C1 segment of cervical spinal cord (tissue), 14 donors: ENCODE measurements at places on chromosomes 2 and 18.

DNA sequence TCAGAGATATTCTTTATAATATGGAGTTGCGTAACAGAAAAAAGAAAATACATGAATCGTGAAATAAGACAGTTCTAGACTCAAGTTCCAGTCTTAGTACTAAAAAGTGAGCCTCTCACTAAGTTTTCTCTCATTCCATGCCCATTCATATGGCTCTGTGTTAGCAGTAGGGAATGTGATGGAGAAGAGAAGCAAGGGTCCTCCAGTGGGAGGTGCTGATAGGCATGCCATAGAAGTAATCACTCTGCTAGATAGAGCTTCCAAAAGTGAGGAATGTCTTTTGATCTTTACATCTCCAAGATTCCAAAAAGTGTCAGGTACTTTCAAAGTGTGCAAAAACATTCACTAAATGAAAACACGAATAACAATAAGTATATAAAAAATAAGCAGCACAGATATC, 678.4 kb downstream of the DCDC2C start:
- no peak for DNase-seq

- DNase-seq, result no peak
These were observed 92.2 kb upstream of the DSEL start for GRCh38 chr18:67608615-67609273.

DNA sequence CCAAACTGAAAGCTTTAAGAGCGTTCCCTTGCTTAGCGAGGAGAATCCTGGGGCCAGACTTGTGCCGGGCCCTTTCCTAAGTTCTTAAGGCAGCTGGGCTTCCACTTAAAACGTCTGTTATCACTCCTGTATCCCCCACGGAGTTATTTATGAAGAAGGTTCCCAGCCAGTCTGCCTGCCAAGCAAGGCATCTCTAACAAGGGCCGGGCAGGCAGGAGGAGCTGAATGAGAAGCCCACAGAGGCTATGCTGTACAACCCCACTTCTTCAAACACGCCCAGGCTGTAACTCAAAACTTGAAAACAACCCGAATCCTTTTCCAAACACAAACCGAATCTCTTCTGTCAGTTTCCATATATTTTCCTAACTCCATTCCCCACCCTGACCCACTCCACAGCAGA, 39.0 kb upstream of the ZFP36L2 start:
- no peak for DNase-seq

DNA sequence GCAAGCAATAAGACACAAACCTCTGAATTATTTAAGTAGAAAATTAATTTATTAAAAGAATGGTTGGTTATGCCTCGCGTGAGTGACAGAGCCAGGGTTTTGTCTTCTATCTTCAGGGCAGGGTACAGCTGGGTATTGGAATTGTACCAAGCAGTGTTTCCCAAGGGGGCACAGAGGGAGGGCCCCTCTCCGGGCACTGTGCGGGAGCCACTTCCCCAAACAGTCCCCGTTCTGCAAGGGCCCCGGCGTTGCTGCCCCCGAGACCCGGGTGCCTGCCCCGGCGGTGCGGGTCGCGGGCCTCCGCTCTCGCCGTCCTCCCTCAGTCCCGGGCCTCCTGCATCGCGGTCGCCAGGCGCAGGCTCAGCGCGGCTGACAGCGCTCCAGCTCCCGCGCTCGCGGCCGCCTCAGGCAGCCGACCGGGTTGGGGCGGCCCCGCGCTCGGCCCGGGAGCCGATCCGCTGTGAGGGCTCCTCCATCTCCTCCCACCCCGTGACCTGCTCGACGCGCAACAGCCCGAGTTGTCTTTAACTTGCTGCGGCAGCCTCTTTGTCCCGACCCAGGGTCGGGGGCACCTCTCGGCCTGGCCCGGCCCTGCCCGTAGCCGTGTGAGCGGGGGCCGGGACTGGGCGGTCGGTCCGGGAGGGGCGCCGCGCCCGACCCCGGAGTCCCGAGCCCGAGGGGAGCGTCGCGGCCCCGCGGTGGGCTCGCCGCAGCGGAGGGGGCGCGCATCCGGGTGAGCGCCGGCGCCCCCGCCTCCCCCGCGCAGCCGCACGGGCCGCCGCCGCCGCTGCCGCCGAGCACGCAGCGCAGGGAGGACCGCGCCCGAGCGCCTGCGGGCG, 620 bp upstream of the GALNT1 start:
- DNase-seq, result peak; percentile 74

DNA sequence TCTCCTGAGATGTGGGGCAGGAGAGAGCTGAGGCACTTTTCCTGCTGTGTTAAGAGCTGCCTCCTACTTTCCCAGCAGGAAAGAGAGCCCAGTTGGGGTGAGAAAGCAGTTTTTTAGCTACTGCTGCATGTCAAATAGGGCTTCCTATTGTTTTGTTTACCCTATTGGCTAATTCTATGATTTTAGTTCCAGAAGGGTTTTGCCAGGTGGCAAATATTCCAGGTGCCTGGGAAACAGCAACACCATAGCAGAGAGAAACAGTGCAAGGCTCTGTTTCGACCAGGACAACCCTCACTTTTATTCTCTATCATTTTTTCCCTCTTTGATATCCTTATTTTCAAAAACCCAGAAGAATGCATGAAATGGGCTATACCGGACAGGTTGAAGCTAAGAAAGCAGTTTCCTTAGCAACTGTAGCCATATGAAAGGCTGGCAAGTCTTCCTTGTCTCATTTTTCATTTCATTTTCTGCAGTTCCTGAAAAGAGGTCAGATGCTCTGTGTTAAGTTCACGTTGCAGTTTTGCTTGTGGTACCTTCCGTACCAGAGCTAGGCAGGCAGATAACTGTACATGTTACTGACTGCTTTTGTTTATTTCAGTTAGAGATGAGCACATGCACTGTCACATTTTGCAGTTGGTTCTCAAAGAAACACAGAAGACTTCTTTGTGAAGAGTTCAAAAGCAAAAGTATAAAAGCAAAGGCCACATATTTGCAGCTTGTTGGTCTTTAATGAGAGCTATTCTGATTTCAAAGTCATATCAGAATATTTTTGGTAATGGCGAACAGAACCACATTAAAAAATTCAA, 84.8 kb downstream of the AQP4 start:
- DNase-seq, result no peak

- no peak for DNase-seq
These were observed 349.0 kb downstream of the TXNL1 start for GRCh38 chr18:56289381-56289780.

DNA sequence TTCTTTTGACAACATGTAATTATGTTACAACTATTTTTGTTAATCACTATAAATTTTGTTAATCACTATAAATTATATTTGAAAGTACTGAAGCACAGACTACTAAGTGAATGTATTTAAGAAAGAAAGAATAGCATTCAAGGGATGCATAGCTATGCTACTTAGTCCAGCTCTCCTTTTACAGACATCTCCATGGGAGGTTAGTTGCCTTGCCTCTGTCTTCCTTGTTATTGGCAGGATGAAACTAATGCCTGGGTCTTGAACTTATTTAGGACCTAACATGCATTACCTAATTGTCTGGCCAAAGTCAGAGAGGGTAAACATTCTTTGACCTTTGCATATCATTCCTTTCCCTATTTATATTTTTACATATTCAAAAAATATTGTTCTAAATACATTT, 519.5 kb downstream of the NRXN1 start:
- no peak for DNase-seq

GRCh38 chr2:200702646-200703118, 109.0 kb upstream of the BZW1 start:
- no peak for DNase-seq

DNA sequence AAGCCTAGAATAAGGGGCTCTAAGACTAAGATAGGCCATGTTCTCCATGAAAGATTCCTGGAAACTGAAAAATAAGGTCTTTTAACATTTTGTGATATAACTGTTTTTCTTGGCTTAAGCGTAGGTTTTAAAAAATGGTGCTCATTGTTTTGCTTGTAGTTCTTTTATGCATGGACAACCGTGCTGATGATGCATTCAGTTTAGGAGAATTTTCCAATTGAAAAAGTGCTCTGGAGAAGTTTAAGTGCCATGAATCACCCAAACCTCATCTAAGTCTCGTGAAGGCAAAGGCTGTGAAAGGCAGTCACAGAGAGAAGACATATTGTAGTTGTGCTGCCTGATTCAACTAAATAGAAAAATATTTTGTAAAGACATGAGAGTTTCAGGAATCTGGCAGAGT, 111.8 kb upstream of the GAREM1 start:
- no peak for DNase-seq

DNA sequence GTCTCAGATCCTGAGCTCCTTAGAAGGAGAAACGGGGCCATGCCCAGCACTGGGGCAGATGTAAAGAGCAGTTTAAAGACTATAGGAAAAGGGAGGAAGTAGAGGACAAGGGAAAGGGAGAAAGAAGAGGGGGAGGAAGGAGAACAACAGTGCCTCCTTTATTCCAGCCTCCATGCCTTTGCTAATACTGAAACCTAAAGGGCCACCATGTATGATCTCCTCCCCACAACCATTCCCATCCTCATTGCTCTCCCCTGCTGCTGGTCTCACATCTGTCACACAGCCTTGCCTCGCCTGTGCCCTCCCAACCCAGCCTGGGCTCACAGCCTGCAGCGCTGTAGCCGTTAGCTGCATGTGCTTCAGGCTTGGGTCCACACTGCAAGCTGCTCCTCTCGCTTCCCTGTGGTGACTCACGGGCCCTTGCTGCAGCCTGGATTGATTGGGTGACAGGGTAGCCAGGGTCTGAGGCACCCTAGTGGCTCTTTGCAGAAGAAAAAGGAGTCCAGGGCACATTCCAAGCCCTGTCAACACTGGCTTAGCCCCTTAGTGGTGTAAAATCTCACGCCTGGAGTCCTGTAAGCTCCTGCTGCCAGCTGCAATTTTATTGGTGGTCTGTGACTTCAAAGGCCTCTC, 281.9 kb downstream of the SRBD1 start:
- no peak for DNase-seq

DNA sequence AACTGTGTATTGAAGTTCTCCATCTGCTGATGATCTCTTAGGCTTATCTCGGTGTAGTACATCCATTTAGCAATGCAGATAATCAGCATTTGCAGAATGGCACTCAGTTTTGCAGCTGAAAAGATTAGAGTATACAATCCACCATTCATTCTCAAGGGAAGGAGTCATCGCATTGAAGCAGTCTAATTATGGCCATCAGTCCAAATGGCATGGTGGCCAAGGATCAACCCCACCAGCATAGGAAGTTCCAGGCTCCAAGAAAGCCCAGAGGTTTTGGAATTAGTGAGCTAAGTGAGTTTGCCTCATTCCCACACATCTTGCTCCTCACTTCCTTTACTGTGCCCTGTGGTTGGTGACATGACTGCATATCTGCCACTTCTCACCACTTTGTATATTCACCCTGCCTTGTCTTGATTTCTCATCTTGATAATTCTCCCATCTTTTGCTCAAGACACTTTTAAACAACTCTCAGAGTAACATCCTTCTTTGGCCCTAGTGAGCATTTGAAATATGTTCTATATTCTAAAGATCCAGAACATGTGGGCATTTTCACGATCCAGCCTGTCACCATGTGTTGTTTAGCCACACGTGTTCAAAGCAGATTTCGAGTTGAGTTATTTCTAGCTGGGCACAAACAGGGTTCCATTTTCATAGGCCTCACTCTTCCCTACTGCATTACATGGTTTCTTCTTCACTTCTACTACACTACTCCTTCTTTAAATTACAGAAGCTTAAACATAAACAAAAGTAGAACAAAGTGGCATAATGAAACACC, 1119.8 kb downstream of the TSN start:
- no peak for DNase-seq

DNA sequence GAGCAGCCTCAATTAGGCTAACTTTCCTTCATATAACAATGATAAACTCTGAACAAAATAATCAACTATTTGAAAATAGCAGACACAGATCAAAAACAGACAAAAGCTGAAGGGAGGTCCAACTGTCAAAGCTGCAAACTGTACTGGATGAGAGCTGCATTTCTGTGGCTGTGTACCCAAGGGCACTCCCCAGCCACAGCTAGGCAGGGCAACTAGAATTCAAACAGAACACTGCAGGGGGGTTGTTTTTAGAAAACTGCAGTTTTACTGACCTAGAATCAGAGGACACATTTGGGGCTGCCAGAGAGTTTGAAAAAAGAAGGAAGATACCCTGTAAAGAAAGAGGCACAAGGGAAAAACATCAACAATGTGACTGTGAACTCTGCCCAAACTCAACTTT, 56.8 kb downstream of the SMAD2 start:
- DNase-seq, result no peak

- no peak for DNase-seq
These were observed 30.4 kb downstream of the SRSF7 start for GRCh38 chr2:38720613-38721241.

DNA sequence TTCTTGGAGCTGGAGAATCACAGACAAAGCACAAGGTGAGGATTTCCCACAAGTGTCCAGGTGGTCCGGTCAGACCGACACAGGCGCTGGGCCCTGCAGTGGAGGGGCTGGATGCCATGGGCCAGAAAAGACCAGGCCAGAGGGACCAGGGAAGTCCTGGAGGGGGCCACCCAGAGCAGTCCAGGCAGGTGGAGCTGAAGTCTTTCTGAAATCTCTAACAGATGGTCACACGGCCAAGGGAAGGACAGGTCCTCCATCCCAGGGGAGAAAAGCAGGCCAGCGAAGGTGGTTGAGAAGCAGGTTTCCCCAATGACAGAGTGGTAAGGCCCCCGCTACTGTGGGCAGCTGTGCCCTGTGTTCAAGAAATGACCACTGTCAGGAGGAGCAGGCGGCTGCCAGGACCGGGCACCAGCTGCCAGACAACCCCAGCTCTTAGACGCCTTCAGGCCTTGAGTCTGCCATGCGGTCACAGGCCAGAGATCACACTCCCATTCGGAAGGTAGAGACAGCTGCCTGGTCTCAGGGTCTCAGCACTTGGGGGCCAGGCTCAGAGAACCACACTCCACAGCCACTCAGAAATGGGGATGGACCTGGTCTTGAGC, 25.9 kb downstream of the HS1BP3 start:
- DNase-seq, result no peak

- DNase-seq, result no peak
These were observed 115.2 kb downstream of the NCKAP5 start for GRCh38 chr2:133453032-133453431.

DNA sequence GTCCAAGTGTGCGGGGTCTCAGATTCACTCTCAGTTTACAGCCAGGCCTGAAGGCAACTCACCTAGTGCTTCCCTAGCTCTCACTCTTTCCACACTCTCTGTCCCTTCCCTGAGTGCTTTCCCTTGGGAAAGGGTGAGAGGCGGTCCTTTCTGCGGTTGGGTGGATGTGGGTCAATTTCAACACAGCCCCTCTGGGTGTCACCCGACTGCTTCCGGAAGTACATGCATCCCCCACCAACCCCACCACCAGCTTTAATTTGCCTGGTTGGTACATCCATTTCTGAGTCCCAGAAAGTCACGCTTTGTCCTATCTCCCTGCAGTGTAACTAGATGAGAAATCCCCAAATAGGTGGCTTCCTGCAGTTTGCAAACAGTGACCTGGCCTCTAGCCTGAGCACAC, 307.3 kb upstream of the MEIS1 start:
- no peak for DNase-seq

DNA sequence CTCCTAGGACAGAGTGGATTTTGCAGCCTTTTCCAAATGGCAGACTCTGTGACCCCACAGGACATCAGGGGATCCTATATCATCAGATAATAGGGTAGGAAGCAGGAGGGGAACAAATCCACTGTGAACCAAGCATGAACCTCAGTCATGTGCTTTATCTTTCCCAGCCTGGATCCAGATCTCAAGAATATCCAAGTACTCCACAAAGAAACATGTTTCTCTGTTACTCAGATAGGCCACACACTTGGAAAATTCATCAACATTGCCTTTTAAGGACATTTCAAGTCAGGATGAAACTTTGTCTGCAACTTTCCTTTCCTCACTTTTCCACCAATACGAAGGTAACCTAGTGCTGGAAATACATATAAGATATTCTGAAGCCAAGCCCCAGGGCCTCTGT, 85.8 kb downstream of the RDH14 start:
- DNase-seq, result no peak
